CD4-positive, alpha-beta T cell treated with Interleukin-21 for 1 hour (primary cell): ENCODE measurements at places on chromosomes 1 and 21.

DNA sequence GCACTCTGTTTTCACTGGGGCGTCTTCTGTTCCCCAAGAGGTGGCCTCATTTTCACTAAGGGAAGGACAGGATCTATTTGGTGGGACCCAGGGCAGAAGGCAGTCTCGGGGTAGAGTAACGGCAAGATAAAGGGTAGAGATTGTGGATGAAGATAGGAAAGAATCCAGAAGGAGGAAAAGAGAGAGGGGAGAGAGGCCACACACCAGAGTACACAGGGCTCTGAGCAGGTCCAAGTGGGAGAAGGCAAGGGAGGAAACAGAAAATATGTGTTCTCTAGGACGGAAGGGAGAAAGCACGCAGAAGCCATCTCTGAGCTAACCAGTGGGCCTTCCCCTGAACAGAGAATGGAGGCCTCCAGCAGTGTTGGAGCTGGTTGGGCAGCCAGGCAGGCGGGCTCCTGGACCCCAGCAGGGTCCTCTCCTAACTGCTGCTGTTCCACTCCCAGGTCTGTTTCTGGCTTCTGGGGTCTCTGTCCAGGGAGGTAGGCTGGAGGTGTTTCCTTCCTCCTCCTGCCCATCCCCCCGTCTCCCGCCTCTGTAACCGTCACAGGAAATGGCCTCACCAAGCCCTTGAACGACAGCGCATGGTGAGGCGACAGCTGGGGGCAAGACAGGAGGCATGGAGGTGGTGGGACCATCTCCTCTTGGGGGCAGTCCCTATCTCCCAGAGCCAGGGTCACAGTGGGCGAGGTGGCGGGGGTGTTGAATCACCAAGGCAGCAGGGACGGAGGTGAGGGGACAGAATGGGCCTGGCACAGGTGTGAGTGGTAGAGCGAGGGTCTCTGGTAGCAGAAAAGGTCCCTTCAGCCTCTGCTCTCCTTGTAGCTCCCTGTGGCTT is 649 bp downstream of the PTPN7 start:
- DNase-seq = peak; percentile 68

- no peak for DNase-seq
Observed at GRCh38 chr1:184455786-184456185, 69.0 kb downstream of the C1orf21 start.

GRCh38 chr1:166703726-166704462 is 135.4 kb upstream of the POGK start:
- DNase-seq = no peak

- DNase-seq = no peak
Observed at GRCh38 chr1:119132179-119132578, 8.3 kb downstream of the WARS2 start.
